ENCODE measurements at places on chromosomes 16 and 17.

GRCh38 chr17:73548620-73549311 is 95.5 kb downstream of the SDK2 start:
- no peak for DNase-seq

- DNase-seq = peak; percentile 92
Measured at GRCh38 chr17:68035131-68035522, 408 bp upstream of the KPNA2 start.

- DNase-seq = no peak
Measured at GRCh38 chr17:1627182-1627981, 1.3 kb downstream of the SLC43A2 start.

GRCh38 chr17:39092692-39093230 is 58.7 kb downstream of the PLXDC1 start:
- DNase-seq = no peak

- no peak for DNase-seq
Measured at GRCh38 chr16:75868636-75869632, 142.6 kb upstream of the CPHXL start.

GRCh38 chr16:27974896-27975540 is 88.5 kb downstream of the GSG1L start:
- DNase-seq = no peak

GRCh38 chr16:7509963-7510601 is 177.4 kb downstream of the RBFOX1 start:
- no peak for DNase-seq

GRCh38 chr16:27432558-27432957 is 30.6 kb downstream of the IL21R start:
- peak; percentile 17 for DNase-seq

- DNase-seq = no peak
Measured at GRCh38 chr17:44795928-44796327, 34.2 kb downstream of the GJC1 start.

- DNase-seq = no peak
Measured at GRCh38 chr17:60401819-60402218, 9.9 kb upstream of the USP32 start.

DNA sequence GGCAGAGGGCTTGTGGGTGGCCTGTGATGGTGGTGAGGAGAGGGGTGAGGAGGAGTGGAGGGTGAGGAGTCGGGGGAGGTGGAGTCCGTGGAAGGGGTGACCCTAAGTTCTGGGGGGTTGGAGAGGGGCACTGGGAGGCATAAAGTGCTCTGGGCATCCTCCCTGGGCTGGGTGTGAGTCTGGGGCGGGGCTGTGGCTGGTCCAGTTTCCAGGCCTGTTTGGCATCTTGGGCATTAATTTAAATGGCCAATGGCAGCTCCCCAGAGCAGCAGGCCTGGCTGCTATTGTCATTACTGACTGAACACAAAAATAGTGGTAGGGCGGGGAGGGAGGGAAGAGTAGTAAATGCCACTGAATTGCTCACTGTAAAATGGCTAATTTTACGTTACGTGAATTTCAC is 7.7 kb upstream of the ARHGAP23 start:
- DNase-seq = no peak

DNA sequence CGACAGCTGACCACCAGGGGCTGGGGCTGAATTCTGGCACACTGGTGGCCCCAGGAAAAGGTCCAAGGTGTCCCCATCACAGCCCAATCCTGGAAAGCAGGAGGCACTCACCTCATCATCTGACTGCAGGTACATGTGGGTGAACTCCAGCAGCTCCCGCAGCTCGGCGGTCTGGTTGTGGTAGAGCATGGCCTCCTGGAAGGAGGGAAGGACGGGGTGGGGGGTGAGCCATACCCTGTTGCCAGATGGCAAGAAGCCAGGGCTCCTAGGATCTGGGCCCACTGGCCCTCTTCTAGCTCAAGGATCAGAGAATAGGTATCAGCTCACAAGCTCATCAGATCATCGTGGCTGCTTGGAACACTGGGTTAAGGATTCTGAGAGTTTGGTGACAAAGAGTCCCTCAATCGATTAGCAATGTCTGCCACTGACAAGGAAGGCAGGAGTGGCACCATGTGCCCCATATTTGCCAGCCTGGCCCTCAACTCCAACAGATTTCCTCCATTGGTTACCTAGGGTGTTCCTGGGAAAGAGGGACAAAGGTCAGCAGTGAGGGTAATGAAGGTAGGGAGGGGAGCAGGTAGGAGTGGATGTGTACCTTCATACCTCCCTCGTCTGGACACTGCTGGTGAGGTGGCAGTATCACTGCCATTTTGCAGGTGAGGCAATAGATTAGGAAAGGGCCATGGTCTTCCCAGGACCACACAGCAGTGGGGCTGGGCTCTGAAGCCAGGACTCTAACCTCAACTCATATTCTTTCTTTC is 4.9 kb downstream of the P3H4 start:
- DNase-seq = no peak

- no peak for DNase-seq
Measured at GRCh38 chr17:2013994-2014317, 11.2 kb downstream of the RTN4RL1 start.

DNA sequence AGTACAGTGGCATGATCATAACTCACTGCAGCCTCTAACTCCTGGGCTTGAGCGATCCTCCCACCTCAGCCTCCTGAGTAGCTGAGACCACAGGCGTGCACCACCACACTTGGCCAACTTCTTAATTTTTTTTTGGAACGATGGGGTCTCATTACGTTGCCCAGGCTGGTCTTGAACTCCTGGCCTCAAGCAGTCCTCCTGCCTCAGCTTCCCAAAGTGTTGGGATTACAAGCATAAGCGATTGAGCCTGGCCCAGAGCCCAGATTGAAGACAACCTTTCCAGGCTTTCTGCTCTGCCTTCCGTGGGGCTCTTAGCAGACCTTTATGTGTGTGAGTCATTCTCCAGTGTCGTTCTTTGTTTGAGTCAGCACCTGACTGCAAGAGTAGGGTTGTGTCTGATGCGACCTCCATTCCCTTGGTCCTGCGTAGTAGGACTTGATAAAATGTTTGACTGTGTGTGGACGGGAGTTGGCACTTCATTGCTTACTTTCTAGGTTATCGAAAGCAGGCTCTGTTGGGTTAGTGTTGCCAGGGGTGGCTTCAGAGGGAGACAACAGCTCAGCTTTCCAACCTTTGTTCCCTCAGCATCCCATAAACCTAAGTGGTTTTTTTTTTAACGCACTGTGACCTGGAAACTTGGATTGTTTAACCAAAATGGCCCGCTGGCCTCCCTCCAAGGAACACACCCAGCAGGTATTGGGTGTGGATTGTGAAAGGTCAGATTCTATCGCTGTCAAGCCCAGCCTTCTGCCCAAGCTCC is 26.4 kb downstream of the EEF2K start:
- DNase-seq = peak; percentile 55

GRCh38 chr16:84065536-84066132 is 23.0 kb upstream of the SLC38A8 start:
- peak; percentile 56 for DNase-seq

All from stimulated activated CD8-positive, alpha-beta memory T cell treated with anti-CD3 and anti-CD28 coated beads, Interleukin-4, amount 100 ng/mL, for 48 hours (primary cell).